ENCODE measurements at places on chromosomes 1 and 21. TPM values are rescaled to one million over a fixed set of nuclear protein-coding genes. Genes with fewer than 3 reads are reported as not detected.

DNA sequence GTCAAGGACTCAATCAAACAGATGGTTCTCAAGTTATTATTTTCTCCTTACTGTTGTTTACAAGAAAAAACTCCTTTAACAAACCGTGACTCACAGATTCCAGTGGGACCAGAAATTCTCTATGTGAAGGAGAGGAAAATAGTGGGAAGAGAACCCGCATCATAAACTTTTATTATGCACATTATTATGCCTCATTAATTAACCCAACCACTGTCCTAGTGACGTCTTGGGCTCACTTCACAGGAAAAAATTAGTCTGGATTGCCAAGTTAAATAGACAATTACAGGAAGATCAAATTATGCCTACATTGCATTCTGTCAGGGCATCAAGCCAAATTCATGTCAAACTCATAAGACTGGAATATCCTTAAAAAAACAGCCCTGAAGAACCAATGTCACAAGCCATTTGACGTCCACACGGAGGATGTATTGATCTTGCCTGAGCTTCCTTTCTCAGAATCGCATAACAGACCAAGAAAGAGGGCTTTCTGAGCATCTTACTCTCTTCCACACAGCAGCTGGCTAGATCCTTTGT lies 347.8 kb downstream of the DUSP10 start:
- peak; percentile 8 for DNase-seq

DNA sequence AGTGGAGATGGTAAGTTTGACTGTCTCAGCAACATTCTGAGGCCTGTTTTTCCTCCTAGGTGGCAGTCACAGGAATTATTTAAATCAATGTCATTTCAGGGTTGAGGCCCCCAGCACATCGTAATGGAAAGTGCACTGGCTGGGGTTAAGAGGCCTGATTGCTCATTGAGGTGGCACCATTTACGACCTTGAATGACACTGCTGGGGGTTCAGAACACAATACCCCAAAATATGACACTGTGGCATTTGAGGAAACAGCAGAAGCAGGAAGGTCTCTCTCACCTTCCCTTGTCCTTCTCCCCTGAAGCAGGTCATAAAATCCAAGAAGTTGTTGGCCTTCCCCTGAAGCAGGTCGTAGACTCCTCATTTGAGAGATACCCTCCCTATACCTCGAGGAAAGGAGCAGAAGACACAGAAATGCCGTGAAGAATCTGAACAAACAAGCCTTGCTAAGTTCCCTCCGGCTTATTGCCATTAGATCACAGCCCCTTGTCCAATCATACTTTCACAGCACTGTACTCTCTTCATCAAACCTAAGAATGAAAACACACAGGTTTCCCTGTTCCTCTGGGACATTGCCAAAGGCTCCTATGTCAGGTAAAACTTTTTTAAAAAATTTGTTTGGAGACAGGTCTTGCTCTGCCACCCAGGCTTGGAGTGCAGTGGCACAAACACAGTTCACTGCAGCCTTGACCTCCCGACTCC lies 71.3 kb downstream of the S1PR1 start:
- DNase-seq = no peak

- no peak for DNase-seq
These were observed 174.0 kb downstream of the TOMM20 start for GRCh38 chr1:234954613-234955012.

- DNase-seq = no peak
These were observed 36.1 kb downstream of the CCDC185 start for GRCh38 chr1:223429313-223429731.

DNA sequence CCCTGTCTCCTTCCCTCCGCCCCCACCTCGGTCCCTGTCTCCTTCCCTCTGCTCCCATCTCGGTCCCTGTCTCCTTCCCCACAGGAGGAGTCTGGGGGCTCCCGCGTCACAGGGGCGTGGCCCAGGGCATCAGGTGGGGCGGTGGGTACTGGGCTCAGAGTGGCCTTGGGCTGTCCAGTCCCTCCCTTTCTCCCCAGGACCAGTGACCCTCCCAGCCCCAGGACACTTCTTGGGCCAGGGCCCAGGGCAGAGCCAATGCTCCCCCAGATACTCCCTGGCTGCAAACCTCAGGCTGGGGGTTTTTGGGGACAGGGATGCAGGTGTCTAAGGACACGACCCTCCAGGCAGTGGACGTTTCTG lies 6.8 kb upstream of the RNF223 start:
- DNase-seq = no peak

DNA sequence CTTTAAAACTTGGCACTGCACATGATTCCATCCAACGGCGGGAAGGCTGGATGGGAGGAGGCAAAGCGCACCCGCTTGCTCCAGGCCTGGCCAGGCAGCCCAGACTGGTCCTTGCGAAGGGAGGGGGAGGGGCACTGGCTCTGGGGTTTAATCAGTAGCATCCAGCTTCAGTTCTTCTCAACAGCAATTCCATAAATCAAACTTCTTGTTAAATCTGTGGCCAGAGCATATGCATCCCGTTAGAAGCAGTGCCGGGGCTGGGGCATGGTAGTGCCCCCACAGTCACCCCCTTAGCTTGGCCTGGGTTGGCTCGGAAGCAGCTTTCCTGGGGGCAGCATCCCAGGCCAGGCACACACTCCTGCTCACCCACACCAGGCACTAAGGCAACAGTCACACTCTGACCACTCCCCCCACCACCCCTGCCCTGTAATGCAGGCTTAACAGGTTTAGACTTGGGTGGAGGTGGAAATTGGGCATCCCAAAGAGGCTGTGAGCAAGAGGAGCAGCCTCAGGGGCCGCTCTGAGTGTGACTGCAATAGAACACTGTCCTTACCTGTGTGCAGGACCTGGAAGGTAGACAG lies 94.1 kb upstream of the CASZ1 start:
- no peak for DNase-seq

DNA sequence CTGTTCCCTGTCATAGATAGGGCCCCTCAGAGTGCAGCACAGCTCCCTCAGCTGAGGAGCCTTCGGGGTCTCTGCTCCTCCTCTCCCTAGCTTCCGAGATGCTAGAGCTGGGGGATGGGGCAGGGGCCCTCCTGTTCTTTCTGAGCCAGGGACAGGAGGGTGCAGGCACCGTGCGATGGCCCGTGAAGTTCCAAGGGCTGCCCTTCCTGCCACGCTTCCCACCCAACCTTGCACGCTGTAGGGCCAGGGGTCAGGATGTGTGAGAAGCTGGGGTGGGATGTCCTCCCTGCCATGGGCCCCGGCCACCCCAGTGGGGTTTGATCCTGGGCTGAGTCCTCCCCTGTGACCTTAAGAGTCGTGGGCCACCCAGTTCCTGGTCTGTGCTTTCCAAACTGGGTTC lies 240.7 kb upstream of the C1orf174 start:
- no peak for DNase-seq

GRCh38 chr21:29078869-29079767 lies 5.7 kb upstream of the CCT8 start:
- no peak for DNase-seq

- DNase-seq = no peak
These were observed 126.6 kb upstream of the IFFO2 start for GRCh38 chr1:19083081-19083480.

GRCh38 chr1:187203257-187203656 lies 374.5 kb downstream of the PLA2G4A start:
- no peak for DNase-seq

- no peak for DNase-seq
These were observed 32.7 kb upstream of the ETV3 start for GRCh38 chr1:157170677-157171515.

Gene CELSR2
- 3.6 TPM for total RNA-seq

Gene TRIM17
- 1.9 TPM for total RNA-seq

Gene PRDM16
- 3.7 TPM for total RNA-seq

Gene DYNLT5
- 6.8 TPM for total RNA-seq

Gene BLACAT1
- total RNA-seq = not detected
